NCI-H748 treated with DMSO at 0.1 percent for 48 hours (cell line): ENCODE measurements at places on chromosomes 1 and 21.

- DNase-seq: no peak
Measured at GRCh38 chr1:175894581-175894980, 151.2 kb upstream of the TNR start.

DNA sequence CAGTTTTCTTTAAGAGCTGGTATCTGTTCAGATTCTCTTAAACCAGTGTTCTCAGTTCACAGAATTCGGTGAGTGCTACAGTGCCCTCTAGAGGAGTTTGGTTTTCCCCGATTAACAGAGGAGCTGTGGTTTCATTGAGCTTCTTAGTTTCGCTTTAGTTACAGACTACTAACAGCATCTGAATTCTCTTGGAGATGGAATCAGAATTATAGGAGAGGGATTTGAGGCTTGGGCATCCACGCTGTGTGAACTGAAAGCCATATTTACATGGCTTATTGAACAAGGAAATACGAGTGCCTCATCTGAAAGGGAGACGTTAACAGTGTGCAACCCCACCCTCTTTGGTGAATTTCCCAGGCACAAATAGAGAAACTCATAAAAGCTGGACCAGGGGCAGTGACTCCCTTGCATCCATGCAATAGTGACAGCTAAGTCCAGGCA lies 202.0 kb downstream of the USH2A start:
- peak; percentile 60 for DNase-seq

DNA sequence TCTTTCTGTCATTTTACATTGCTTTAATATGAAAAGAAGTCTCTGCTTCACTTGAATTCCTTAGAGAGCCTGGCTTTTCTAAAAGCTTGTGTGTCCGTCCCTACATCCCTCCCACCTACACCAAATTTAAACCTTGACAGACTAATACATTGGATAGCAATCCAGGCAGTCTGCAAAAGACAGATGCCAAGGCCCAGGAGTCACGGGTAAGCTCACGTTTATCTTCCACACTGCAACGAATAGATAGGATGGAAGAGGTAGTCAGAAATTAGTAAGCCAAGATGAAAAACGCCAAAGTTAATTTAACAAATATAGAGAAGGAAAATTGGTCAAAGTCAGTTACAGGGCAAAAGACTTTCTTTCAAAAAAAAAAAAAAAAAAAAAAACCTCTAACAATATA lies 338.1 kb downstream of the SMYD3 start:
- DNase-seq: no peak

GRCh38 chr1:175911138-175911537 lies 167.7 kb upstream of the TNR start:
- no peak for DNase-seq

GRCh38 chr1:174297351-174297750 lies 138.0 kb downstream of the RABGAP1L start:
- DNase-seq: no peak
